ENCODE measurements at places on chromosomes 2 and 18.

- DNase-seq: no peak
These were observed 32.7 kb downstream of the TMEM17 start for GRCh38 chr2:62473246-62473827.

DNA sequence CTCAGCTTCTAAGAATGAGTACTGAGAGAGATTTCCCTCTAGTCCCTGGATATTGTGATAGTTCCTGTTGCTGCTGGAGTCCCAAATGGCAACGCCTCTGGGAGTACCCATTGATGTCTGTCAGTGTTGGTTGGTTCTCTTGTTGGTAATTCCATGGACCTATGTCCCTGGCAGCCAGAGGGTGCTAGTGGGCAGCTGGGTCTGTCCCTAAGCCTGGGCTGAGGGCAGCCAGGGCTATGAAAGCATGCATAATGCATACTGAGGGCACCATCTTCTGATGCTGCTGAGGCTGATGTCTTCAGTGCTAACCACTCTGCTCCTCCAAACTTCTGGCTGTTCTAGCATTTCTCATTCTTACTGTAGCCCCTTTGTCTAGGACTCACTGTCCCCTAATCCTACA, 35.9 kb downstream of the NABP1 start:
- no peak for DNase-seq

GRCh38 chr2:69224512-69224837, 162.6 kb downstream of the GFPT1 start:
- DNase-seq: no peak

DNA sequence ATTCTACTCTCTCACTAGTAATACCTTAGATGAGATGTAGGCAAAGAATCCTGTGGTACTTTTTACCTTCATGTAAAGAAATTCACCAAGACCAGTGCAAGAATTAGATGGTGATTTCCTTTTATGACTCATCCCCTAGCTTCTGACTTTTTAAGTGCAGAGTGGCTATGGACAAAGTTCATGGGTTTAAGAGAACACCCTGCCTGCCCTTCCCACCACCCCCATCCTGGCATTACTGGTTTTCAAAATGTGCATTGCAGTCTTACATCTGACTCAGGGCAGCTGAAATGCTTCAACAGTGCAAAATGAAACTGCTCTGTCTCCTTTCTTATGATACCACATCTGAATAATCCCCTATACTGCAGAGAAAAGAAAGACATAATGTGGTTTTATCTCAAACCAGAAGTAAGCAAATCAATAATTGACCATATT, 22.6 kb downstream of the MAIP1 start:
- DNase-seq: peak; percentile 37

GRCh38 chr2:65121-65520, 18.8 kb upstream of the FAM110C start:
- no peak for DNase-seq

DNA sequence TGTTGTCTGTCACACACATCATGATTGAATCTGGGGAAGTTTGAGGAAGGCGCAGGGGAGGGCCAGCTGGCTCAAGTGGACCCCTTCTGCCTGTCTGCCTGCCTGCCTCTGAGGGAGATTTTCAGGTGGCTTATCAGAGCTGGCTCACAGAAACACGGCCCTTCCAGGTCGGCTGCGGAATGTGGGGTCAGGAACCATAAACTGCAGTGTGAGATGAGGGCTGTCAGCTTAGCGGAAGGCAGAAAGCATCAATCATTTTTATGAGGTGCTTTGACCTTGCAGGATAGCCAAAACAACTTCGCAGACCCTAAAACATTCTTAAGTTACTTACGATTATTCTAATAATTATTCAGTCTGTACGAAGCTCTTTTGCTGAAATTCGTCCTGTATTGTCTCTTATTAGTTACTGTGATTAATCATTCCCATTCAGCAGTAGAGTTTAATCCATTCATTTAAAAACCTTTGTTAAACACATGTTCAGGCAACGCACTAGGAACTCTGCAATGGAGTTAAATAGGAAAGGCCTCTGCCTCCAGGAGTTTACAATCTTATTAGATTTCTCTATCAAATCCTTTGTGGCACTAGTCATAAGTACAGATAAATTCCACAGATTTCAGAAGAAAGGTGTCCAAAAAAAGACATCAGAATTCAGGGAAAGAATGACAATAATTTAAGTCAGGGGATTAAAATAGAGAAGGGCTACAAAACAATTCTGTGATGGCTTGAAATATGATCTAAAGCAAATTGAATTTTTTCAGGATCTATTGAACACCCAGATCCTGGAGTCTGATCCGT, 371.6 kb downstream of the HRH4 start:
- DNase-seq: no peak

All from stimulated activated CD4-positive, alpha-beta T cell treated with anti-CD3 and anti-CD28 coated beads, Interleukin-4, amount 100 ng/mL, for 24 hours (primary cell).